GM23338 (cell line): ENCODE measurements at places on chromosomes 1 and 21. TPM values are rescaled to one million over a fixed set of nuclear protein-coding genes. Genes with fewer than 3 reads are reported as not detected.

Gene UBXN10
- polyA plus RNA-seq: 0.26 and 0.27 TPM in 2 replicates

Gene HSD17B7
- polyA plus RNA-seq: 29.1 and 31.9 TPM in 2 replicates

Gene SLAMF8
- not detected in 2 replicates for polyA plus RNA-seq

Gene PAPPA2
- 1.3 and 1.7 TPM in 2 replicates for polyA plus RNA-seq

Gene GNG12
- polyA plus RNA-seq: 12.7 and 13.4 TPM in 2 replicates

Gene TFF2
- polyA plus RNA-seq: not detected in 2 replicates

- DNase-seq: no peak
These were observed 9.8 kb downstream of the JUN start for GRCh38 chr1:58774027-58774426.

DNA sequence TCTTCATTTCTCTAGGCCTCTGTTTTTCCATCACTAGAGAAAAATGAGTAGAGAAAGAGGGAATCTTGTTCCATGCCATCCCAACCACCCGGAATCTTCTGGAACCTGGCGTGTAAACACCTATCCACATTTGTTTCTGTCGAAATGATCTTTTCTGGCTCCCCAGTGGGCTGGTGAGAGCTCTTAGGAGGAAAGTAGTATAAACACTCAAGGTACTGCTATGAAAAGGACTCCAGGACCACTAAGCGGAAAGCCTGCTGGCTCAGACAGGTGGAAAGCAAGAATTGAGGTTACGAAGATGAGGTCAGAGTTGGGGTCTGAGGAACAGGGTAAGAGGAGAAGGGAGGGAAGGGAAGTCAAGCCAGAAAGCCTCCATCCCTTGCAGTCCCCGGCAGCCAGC is 90.8 kb downstream of the PLXNA2 start:
- DNase-seq: no peak

DNA sequence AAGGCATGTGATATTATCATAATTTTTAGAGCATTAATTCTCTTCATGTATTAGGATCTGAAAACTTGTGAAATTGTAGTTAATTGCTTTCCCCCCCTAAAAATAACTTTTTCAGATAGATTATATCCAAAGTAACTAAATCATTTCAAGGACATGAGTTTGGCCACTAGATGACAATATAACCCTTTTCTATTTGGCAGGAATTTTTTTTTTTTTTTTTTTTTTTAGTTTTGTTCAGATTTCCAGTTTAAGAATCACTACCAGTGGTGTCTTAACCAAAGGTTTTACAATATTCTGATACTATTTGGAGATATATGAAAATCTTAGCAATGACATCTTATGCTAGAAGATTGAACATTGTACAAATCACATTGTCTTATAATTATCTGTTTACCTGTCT is 370.8 kb downstream of the AMY1C start:
- DNase-seq: peak; percentile 16

DNA sequence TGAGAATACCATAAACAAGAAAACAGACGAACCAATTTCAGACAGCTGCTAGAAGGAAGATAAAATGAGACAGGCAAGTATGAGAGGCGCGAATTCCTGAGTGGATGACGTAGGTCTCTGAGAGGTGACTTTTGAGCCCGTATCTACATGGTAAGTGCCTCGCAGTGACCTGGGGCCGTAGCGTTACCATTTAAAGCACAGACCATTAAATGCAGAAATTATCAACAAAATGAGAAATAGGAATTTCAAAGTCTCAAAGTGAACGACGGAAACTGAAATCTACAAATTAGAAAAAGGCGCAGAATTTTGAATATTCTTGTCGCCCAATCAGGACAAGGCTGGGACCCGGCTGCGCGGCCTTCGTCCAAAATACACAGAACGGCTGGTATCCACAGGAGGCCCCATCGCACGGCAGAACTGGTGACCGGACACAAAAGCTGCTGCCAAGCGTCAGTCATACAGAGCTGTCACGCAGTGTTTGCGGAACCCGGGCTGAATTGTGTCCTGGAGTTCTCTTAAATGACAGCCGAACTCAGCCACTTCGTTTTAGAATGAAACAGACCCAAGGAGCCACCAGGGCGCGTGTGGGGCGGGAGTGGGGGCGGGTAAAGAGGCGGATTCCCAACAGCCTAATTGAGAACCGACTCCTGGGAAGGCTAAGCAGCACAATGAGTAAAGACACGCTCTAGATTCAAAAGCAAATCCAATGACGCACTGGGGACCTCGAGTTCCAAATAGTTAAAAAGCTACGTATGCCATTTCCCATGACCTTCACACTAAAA is 13.8 kb upstream of the BOLA1 start:
- DNase-seq: peak; percentile 82

- no peak for DNase-seq
These were observed 4.8 kb upstream of the TNN start for GRCh38 chr1:175062858-175063257.

- DNase-seq: no peak
These were observed 160.2 kb downstream of the TOMM20 start for GRCh38 chr1:234968451-234968850.

DNA sequence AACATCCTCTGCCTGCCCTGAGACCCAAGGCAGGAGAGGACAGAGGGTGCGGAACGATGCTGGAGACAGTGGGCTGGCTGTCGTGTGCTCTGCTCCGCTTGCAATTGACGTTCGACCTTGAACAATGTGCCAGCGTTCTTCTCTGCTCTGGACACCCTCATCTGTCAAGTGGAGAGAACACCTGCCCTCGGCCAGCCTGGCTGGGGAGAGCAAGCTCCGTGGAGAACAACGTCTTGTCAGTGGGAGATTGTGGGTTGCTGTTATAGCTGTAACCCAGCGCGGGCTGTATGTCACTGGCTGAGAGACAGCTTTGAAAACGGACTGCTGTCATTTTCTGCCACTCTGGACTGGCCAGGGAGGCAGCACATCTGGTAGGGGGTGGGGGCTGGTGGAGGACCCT is 14.7 kb downstream of the KIAA1614 start:
- DNase-seq: no peak

DNA sequence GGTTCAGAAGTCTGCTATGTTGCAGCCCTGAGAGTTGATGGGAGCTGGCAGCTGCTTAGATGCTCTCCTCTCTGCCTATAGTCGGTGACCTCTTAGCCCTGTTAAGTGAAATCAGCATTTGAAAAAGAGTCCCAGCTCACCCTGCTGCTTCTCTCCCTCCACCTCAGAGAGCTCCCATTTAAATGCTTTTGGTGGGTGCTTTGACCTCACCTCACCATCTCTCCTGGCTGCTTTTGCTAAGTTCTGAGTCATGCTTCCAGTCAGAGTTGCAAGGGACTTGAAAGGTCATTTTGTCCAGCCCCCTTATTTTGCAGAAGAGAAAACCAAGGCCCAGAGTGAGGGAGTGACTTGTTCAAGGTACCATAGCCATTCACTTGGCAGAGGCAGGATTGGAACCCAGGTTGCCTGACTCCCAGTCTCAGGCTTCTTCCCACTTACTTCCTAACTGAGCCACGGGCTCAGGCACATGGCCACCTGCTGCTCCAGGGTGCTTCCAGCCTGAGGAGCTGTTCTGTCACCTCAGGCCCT is 3.3 kb downstream of the MAPKAPK2 start:
- peak; percentile 84 for DNase-seq

- DNase-seq: no peak
These were observed 102.6 kb upstream of the PPP2R5A start for GRCh38 chr1:212182579-212182978.

DNA sequence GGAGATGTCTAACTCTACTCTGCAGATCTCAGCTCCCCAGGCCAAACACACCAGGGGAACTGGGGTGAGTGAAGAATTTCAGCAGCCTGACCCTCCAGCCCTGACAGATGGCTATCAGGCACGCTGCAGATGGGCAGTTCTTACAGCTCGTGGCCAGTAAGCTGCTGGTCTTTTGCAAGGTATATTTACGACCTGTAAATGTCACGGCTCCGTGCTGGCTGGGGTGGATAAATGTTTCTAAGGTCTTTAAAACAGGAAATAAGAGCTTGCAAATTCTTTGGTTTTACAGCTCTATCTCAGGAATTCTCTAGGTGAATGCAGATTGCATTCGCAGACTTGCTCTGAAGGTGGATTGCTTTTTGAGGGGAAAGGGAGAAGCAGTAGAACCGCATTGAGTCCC is 10.1 kb downstream of the DOP1B start:
- DNase-seq: no peak

GRCh38 chr1:150127868-150128267 is 21.8 kb upstream of the PLEKHO1 start:
- DNase-seq: no peak

GRCh38 chr1:39789571-39790110 is 976 bp upstream of the BMP8B start:
- DNase-seq: no peak

DNA sequence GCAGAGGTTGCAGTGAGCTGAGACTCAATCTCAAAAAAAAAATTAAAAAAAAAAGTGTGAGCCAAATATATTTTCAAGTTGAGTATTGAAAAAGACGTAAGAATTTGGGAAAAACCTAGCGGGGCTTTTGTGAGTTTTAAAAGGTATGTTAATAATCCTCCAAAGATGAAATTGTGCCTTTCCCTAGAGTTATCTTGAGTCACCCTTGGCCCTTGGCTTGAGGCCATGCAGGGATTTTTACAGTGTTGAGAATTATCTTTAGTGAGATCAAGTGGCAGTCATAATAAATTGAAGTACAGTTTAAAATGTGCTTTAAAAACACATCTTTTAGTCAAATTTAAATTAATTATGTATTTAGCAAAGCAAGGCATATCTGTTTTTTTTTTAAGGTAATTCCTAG is 32.7 kb downstream of the PPP2R5A start:
- DNase-seq: no peak

- no peak for DNase-seq
These were observed 9.6 kb upstream of the RSBN1 start for GRCh38 chr1:113821916-113822315.

- DNase-seq: peak; percentile 77
These were observed 674 bp upstream of the ATXN7L2 start for GRCh38 chr1:109482791-109483671.

DNA sequence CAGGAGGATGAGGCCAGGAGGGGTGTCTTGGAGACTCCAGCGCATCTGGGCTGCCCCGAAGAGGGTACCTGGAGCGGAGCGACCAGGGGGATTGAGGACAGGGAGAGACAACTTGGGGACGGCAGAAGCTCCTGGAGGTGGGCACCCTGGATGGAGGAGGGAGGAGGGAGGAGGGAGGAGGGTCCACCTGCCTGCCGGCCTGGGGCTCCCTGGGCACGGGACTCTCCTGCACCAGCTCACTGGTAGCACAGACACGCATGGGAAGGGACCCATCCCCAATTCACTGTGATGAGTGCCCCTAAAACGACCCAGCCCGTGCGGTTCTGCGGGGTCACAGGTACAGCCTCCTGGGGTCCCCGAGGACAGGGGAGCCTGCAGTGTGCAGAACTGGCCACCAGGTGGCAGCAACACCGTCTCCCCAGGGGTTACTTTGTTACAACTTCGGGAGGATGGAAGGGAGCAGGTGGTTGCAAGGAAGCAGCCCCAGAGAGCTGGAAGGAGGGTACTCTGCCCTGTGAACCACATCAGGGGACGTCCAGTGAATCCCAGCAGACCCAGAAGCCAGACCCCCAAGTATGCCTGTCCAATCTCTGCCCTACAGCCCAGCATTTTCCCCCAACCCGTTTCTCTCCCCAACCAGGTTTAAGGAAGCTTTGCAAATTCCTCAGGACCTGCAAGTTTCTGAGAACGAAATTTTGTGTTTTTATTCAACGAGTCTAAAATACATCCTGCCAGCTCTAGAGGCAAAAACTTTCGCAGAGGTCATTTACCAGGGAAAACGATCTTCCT is 482.4 kb downstream of the NPHP4 start:
- peak; percentile 34 for DNase-seq

DNA sequence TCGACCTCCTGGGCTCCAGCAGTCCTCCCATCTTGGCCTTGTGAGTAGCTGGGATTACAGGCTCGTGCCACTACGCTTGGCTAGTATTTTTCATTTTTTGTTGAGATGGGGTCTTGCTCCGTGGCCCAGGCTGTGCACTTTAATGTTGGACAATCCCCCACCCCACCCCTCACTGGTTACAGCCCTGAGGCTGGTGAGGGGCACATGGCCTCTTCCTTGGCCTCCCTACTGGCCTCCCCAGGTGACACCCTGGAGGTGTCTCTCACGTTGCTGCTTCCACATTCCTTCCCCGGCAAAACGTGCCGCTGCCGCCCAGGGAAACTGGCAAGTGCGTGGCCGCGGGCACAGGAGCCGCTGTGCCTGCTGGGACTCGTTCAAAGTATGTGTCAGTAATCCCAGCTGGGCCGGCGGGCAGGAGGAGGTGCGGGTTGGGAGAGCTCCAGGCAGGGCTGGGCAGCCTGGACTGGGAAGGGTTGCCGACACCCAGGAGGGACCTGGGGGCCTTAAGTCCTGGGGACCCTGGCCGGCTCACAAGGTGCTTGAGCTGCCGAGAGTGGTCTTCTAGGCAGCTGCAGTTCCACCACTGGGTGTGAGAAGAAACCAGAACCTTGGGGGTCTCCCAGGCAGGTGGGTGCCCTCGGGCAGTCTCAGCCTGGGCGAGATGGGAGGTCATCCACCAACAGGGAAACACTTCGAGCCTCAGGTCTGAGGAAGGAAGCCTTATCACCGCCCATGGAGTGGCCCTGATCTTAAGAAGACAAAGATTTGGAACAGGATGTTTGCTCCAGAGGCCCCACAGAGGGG is 6.5 kb downstream of the WNT3A start:
- DNase-seq: no peak

GRCh38 chr1:56399326-56399725 is 180.0 kb downstream of the PLPP3 start:
- no peak for DNase-seq

DNA sequence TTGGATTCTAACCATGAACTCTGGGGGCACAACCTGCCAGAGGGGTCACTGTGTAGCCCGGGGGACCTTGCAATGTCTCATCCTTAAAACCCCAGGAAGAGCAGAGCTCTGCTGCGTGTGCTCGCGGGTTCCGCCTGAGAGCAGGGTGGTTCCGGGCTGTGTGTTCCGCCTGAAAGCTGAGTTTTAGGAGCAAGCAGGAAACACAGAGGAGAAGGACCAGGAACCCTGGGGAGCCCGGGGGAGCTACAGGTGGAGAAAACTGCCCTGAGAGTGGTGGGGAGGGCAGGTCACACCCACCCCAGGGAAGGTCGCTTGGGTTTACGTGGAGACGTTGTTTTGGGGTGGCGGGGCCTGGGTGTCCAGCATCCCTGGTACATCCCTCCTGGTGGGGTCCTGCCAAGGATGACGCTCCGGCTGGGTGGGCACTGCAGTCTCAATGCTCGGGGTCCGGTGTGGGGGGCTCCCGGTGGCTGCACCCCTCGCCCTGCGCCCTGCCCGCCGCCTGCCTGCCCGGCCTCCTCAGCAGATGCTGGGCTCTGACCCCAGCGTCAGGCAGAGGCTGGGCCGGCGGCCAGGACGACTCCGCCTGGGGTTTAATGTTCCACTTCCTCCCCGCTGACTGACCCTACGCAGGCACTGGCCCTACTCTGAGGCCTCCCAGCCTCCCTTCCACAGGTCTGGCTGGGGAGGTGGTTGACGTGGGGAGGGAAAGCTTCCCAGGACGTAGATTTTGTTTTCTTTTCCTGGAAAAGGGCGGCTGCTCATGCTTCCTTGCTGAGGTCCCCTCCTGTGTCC is 17.3 kb upstream of the C1orf159 start:
- DNase-seq: no peak
